ENCODE measurements at places on chromosomes 6 and 20. TPM values are rescaled to one million over a fixed set of nuclear protein-coding genes. Genes with fewer than 3 reads are reported as not detected.

DNA sequence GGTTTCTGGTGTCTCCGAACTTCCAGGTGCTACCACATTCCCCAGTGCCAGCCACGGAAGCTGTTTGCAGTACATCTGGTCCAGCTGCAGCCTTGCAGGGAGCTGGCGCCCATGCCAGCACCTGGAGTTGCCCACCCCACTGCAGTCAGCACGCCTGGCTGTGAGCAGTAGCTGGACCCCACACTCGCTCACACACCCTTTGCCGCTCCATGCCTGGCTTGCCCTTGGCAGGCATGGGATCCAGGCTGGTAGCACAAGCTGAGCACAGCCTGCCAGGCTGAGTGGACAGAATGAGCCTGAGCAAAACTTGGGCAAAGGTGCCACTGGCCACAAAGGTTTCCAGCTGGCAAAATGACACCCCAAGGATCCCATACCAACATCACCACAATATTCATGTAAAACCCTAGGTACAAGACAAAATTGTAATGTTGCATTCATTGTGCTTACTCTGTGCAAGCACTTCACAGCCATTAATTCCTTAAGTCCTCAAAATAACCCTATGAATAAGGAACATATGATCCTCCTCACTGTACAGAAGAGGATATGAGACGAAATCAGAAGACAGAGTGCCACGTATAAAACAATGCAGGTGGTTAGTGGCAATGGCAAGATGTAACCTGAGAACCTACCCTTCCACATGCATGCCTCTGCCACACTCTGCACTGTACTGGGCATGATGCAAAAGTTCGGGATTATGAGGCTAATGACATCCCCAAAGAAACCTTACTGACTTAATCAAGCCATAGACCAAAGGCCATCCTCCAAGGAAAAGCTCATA is 18.3 kb downstream of the KIF16B start:
- H3K27ac ChIP-seq = no peak overlapping the region
- no peaks in the 10 kb centered on the region for H3K36me3 ChIP-seq
- H3K4me1 ChIP-seq = peaks cover 4% of the 10 kb centered on the region
- H3K27me3 ChIP-seq = no peaks in the 10 kb centered on the region
- no peak for DNase-seq
- H3K4me3 ChIP-seq = no peak overlapping the region

GRCh38 chr6:168938546-168938945 is 315.1 kb downstream of the THBS2 start:
- no peaks in the 10 kb centered on the region for H3K36me3 ChIP-seq
- no peak overlapping the region for H3K27ac ChIP-seq
- H3K4me1 ChIP-seq = no peaks in the 10 kb centered on the region
- no peak overlapping the region for H3K4me3 ChIP-seq
- H3K27me3 ChIP-seq = peaks cover 58% of the 10 kb centered on the region

Gene TGM3
- total RNA-seq = not detected

Gene METTL24
- total RNA-seq = not detected

GRCh38 chr6:112660626-112661025 is 313.5 kb downstream of the RFPL4B start:
- no peak overlapping the region for H3K4me3 ChIP-seq
- H3K4me1 ChIP-seq = no peaks in the 10 kb centered on the region
- no peaks in the 10 kb centered on the region for H3K36me3 ChIP-seq
- DNase-seq = no peak
- H3K27ac ChIP-seq = no peak overlapping the region
- H3K27me3 ChIP-seq = no peaks in the 10 kb centered on the region

DNA sequence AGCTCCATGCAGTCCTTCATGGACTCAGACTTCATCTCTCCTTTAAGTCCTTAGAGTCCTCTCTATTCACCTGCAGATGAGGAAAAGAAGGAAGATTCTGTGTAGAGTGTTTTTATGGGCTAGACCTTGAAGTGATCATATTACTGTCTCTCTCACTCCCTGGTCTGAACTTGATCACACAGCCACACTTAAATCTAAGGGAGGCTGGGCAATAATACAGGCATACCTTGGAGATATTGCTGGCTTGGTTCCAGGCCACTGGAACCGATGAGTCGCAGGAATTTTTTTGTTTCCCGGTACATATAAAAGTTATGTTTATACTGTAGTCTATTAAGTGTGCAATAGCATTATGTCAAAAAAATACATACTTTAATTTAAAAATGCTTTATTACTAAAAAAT is 59.2 kb upstream of the FOXO3 start:
- no peaks in the 10 kb centered on the region for H3K36me3 ChIP-seq
- no peaks in the 10 kb centered on the region for H3K27me3 ChIP-seq
- H3K27ac ChIP-seq = no peak overlapping the region
- peaks cover 3% of the 10 kb centered on the region for H3K4me1 ChIP-seq

Gene GLO1
- 173 TPM for total RNA-seq

DNA sequence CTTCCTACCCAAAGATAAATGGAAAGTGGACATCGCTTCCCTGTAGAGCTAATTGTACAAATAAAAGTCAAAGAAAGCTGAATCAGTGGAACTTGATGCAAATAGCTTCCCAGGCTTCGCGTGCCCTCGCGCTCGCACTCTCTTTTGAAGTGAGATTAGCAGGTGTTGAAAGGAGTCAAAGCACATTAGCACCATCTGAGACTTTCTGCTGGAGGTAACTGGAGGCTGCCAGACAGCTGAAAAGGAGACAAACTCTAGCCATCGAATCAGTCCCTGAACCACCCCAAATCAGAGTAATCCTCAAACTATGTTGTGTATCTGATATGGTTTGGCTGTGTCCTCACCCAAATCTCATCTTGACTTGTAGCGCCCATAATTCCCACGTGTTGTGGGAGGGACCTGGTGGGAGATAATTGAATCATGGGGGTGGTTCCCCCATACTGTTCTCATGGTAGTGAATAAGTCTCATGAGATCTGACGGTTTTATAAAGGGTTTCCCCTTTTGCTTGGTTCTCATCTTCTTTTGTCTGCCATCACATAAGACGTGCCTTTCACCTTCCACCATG is 23.7 kb downstream of the SULF2 start:
- H3K4me3 ChIP-seq = no peak overlapping the region
- no peaks in the 10 kb centered on the region for H3K4me1 ChIP-seq
- H3K36me3 ChIP-seq = no peaks in the 10 kb centered on the region
- DNase-seq = no peak
- H3K27ac ChIP-seq = no peak overlapping the region

- peaks cover 16% of the 10 kb centered on the region for H3K4me1 ChIP-seq
- no peak for DNase-seq
- peaks cover 73% of the 10 kb centered on the region for H3K36me3 ChIP-seq
- no peaks in the 10 kb centered on the region for H3K27me3 ChIP-seq
- H3K27ac ChIP-seq = no peak overlapping the region
Measured at GRCh38 chr20:1373614-1374013, 19.2 kb downstream of the FKBP1A start.

- H3K27me3 ChIP-seq = no peaks in the 10 kb centered on the region
- H3K36me3 ChIP-seq = peaks cover 34% of the 10 kb centered on the region
- no peak overlapping the region for H3K4me3 ChIP-seq
- H3K4me1 ChIP-seq = peaks cover 5% of the 10 kb centered on the region
Measured at GRCh38 chr20:34061695-34062094, 50.3 kb downstream of the EIF2S2 start.

- no peaks in the 10 kb centered on the region for H3K36me3 ChIP-seq
- no peak for DNase-seq
- H3K4me3 ChIP-seq = no peak overlapping the region
- H3K27me3 ChIP-seq = no peaks in the 10 kb centered on the region
- no peak overlapping the region for H3K27ac ChIP-seq
- H3K4me1 ChIP-seq = no peaks in the 10 kb centered on the region
Measured at GRCh38 chr6:141077355-141078333, 1055.1 kb upstream of the GJE1 start.

- no peaks in the 10 kb centered on the region for H3K36me3 ChIP-seq
- no peaks in the 10 kb centered on the region for H3K27me3 ChIP-seq
- no peaks in the 10 kb centered on the region for H3K4me1 ChIP-seq
Measured at GRCh38 chr6:85237478-85237877, 212.4 kb upstream of the NT5E start.

- H3K36me3 ChIP-seq = no peaks in the 10 kb centered on the region
- peak; percentile 49 for DNase-seq
- no peak overlapping the region for H3K4me3 ChIP-seq
- H3K27ac ChIP-seq = peak overlapping the region; percentile 23
Measured at GRCh38 chr20:44642203-44643153, 9.0 kb downstream of the ADA start.

DNA sequence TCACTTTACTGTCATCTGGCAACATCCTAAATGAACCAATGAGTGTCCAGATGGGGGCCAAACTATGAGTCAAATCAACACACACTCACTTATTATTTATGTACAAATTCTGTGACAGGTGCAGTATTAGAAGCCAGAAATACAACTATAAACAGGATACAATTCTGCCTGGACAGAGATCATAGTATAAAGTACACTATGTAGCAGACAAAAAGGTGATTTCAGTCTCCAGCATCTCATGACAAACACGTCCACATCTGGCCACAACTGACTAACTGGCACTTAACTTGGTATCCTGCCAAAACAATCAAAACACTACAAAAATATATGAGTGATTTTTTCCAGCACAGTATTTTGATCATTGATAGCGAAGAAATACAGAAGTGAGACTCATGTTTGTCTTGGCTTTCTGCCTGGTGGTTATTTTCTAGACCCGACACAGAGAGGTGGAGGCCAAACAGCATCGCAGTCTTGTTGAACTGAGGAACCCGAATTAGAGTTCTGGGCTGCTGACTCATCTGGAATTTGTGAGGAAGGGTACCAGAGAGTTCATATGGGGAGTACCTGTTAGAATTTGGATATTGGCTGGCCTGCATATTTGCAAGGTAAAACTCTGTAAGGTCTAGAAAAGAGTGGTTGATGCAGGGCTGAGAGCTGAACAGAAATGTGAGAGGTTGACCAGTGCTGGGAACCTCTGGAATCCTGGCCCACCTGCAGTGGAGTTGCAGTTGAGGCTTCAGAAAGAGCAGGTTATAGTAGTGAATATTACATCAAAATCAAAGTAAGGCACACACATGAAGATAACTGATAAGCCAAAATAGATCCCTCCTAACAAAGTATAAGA is 475.2 kb downstream of the PTPRT start:
- no peak overlapping the region for H3K27ac ChIP-seq
- DNase-seq = no peak
- no peaks in the 10 kb centered on the region for H3K4me1 ChIP-seq
- H3K4me3 ChIP-seq = no peak overlapping the region
- H3K36me3 ChIP-seq = no peaks in the 10 kb centered on the region
- no peaks in the 10 kb centered on the region for H3K27me3 ChIP-seq

Gene GHRH
- not detected for total RNA-seq

Gene SMLR1
- total RNA-seq = 0.07 TPM

- H3K27me3 ChIP-seq = no peaks in the 10 kb centered on the region
- no peaks in the 10 kb centered on the region for H3K36me3 ChIP-seq
- no peak overlapping the region for H3K27ac ChIP-seq
Measured at GRCh38 chr6:16168858-16169257, 40.0 kb downstream of the MYLIP start.

DNA sequence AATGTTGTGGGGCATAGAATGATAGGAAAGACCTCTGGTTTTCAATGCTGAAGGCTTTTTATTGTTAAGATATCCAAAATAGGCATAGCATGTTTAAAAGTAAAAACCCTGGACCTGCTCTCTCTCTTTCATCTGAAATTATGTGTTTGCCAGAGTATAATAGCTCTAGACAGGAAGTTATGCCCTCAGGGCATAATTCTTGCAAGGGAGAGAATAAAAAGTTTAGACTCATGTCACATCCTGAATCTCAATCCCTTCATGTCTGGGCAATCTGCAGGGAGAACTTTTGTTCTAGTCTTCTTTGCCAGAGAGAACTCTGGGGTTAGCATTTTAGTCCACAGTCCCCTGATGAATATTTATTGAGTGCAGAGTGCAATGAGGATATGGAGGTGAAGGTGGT is 297.3 kb upstream of the FLRT3 start:
- no peak overlapping the region for H3K4me3 ChIP-seq
- no peaks in the 10 kb centered on the region for H3K36me3 ChIP-seq
- no peaks in the 10 kb centered on the region for H3K27me3 ChIP-seq
- DNase-seq = no peak
- H3K4me1 ChIP-seq = no peaks in the 10 kb centered on the region

Gene HCRTR2
- not detected for total RNA-seq

DNA sequence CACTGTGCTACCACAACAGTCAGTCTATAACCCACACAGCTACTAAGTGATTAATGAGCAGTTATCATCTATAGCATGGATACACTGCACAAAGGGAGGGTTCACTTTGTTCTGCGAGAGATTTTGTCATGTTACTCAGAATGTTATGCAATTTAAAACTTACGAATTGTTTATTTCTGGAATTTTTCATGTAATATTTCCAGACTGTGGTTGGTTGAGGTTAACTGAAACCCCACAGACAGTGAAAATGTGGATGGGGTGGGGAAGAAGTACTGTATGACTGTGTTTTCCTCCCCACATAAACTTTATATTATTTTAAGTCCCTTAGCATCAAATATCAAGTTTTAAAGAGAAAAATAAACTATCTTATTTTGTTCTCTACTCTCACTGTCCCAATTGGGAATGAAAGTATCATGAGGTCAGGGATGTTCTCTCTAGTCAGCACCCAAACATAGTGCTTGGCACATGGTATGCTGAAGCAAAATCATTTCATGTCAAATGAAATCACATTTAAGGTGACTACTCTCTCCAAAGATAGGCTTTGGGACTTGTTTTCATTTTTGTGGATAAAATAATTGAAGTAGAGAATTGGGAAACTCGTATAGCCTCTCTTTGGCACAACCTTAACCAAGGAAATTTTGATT is 25.4 kb downstream of the DOP1A start:
- H3K4me3 ChIP-seq = no peak overlapping the region
- no peak for DNase-seq
- no peaks in the 10 kb centered on the region for H3K36me3 ChIP-seq
- no peaks in the 10 kb centered on the region for H3K4me1 ChIP-seq
- H3K27me3 ChIP-seq = no peaks in the 10 kb centered on the region

Gene RUNX2
- total RNA-seq = 0.98 TPM

Gene CTAGE9
- total RNA-seq = not detected

Gene CDH26
- 0.22 TPM for total RNA-seq

DNA sequence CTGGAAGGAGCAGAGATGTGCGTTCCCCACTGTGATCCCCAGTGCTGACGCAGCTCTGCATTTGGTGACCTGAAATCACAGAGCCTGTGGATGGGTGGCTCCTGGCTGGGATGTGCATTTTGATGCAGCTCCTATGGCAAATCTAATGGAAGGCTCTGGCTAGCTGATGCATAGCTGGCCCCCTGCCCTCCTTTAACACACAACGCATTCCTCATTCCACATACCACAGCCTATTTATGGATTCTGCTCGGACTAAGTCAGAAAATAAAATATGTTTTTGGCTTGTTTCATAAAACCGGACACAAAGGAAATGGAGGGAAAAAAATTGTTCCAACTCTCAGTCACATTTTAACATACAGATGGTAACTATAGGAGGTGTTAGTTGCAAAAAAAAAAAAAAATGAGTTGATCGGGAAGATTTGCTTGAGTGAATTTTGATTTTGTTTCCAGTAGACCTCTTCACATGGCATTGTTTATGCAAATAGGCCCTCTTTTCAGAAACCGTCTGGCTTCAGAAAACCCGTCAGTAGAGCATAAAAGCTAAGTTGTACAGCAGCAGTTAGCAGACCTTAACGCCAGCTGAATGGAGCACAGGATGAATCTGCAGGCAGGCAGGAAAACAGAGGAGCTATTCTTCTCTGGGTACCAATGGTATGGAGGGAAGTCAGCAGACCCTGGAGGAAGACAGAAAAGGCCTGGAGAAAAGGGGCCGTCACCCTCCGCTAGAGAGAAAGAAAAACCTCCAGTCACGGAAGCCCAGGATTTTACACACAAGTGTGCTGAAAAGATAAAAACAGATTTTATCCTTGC is 215.4 kb downstream of the HDGFL1 start:
- no peaks in the 10 kb centered on the region for H3K36me3 ChIP-seq
- H3K4me3 ChIP-seq = no peak overlapping the region
- no peaks in the 10 kb centered on the region for H3K4me1 ChIP-seq
- H3K27ac ChIP-seq = no peak overlapping the region
- H3K27me3 ChIP-seq = no peaks in the 10 kb centered on the region
- DNase-seq = no peak
